ENCODE measurements at places on chromosomes 16 and 17. TPM values are rescaled to one million over a fixed set of nuclear protein-coding genes. Genes with fewer than 3 reads are reported as not detected.

The C16orf86 gene
- 0.80 TPM for total RNA-seq

The TP53TG3B gene
- total RNA-seq, result 0.18 TPM

The CYGB gene
- total RNA-seq, result 6.0 TPM

The CDH3 gene
- 16.7 TPM for total RNA-seq

The AANAT gene
- total RNA-seq, result not detected

The IRX6 gene
- not detected for total RNA-seq

The NPIPB4 gene
- total RNA-seq, result 87.8 TPM

The ITGAD gene
- not detected for total RNA-seq

The RMI2 gene
- 11.1 TPM for total RNA-seq

The KRTAP1-5 gene
- not detected for total RNA-seq

The KRT20 gene
- total RNA-seq, result 0.13 TPM

The GOSR2 gene
- total RNA-seq, result 36.5 TPM

The FSCN2 gene
- 1.2 TPM for total RNA-seq

The ZKSCAN2 gene
- 11.4 TPM for total RNA-seq

GRCh38 chr16:66405057-66405783, 21.9 kb upstream of the BEAN1 start:
- DNase-seq, result no peak

DNA sequence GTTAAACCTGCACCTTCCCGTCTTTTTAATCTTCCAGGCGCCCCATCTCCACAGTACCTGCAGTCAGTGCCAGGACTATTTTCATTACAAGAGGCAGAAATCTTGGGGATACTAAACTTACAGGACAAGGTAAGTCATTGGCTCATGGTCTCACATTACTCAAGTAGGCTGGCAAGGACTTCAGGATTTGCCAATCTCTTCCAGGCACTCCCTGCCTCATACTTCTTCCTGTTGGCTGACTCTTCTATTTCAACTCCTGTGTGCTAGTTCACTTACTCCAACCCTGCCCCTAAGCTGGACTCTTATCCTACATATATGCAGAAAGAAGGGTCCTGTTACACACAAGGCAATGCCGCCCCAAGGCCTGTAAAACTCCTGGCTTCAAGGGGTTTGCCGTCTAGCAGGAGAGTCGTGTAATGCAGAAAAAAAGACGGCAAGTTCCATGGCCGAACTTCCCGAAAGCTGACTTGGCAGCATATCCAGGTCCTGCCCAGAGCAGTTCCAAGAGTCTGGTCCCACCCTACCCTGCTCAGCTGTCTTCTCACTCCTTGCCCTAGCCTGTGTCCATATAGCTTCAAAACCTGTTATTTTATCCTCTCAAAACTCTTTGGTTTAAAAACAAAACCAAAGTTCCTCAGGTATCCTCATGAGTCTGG, 14.8 kb downstream of the ERN1 start:
- no peak for DNase-seq

DNA sequence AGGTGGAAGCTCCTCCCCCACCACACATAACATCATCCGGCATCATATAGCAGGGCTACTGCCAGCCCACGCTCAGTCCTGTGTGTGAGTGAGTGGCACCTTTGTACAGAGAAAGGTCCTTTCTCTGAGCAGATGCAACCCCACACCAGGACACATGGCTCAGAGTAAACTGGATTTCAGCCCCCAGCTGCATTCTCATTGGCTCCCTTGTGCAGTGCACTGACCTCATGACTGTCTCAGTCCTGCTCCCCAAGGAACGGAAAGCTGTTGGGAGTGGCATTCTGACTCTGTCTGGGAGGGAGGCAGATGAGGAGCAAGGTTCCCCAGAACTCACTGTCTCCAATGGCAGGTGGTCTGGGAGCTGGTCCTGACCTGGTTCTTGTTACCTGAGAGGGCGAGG, 244.1 kb downstream of the PHKB start:
- DNase-seq, result no peak

- DNase-seq, result no peak
Measured at GRCh38 chr16:17474037-17474436, 3.3 kb upstream of the XYLT1 start.

DNA sequence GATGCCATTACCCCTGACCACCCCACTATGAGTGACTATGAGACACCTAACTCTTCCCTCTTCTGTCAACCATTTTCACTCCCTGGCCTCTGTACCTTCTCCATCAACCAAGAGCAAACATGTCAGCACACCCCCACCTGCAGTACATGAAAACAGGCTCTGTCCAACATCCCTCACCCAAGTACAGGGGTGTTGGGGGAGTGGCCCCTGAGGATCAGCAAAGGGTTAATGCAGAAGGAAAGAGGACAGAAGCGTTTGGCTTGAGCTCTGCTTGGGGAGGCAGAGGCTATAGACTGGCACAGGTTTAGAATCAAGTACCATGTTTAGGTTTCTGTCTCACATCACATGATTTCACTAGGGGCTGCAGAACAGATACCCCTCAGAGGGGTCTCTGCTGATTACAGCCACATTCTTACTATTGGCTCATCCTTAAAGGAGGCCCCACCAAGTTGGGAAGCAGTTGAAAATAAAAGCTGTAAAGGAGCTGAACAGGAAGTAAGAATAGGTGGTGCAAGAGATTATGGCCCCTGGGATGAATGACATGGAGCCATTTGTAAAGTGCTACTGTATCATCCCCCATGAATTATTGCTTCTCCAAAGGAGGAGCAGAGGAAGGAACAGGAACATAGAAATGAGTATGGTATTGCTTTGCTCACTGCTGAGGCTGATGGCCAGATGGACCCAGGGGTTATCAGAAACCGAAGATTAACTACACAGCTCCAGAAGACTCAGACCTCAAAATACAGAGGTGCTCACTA, 2.4 kb upstream of the PSMC3IP start:
- DNase-seq, result no peak

- DNase-seq, result no peak
Measured at GRCh38 chr17:59859444-59860025, 33.2 kb downstream of the TUBD1 start.

GRCh38 chr17:61160789-61161445, 238.7 kb upstream of the TBX2 start:
- no peak for DNase-seq

- DNase-seq, result no peak
Measured at GRCh38 chr17:55737976-55738501, 12.8 kb upstream of the PCTP start.

- DNase-seq, result no peak
Measured at GRCh38 chr17:36151891-36152638, 24.4 kb downstream of the TBC1D3B start.

DNA sequence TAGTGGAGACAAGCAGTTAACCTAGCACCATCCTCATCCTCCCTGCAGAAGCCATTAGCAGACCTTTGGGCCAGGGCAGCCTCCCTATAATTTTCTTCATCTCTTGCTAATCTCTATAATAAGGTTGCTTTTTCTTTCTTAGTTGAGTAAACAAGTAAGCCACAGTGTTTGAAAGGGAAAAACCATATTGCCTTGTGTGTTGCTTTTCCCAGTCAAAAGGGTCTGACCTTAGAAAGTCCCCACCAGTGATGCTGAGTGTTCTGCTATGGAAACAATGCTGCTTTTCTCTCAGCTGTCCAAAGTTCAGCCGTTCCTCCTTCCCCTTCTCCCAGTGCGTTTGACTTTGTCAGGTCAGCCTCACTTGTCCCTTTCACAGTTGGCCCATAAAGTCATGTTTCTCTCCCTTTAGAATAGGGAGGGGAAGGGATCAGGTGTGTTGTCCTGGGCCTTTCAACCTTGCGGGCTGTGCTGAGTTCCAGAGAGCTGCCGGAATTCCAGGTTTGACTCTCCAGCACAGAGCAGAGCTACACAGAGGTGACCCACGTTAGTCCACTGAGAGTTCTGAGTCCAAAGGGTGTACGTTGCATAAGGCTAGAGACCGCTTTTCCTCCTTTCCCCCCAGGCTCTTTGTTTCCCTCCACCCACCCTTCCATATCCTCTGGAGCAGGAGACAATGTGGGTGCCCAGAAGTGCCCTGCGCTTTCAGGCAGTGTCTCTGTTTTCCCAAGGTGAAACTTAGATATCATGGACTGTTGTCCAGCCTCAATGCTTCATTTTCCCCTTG, 15.9 kb upstream of the CLEC18C start:
- no peak for DNase-seq

DNA sequence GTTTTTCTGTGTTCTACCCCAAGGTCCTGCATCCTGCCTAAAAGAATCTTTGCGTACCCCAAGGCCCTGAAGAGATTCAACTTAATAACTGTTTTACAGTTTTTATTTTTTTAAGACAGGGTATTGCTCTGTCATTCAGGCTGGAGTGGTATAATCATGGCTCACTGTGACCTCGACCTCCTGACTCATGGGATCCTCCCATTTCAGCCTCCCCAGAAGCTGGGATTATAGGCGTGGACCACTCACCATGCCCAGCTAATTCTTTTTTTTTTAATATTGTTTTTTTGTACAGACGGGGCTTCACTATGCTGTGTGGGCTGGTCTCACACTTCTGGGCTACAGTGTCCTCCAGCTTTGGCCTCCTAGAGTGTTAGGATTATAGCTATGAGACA, 9.3 kb upstream of the FAAP100 start:
- DNase-seq, result no peak

DNA sequence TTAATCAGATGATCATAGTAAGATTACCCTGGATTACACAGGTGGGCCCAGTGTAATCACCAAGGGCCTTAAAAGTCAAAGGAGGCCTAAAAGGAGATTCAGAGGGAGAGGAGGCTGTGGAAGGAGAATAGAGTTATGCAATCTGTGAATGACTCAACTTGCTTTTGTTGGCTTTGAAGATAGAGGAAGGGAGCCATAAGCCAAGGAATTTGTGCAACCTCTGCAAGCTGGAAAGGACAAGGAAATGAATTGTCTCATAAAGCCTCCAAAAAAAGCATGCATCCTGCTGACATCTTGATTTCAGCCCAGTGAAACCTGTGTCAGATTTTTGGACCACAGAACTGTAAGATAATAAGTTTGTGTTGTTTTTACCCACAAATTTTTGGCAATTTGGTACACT, 109.6 kb downstream of the CNTNAP4 start:
- no peak for DNase-seq

DNA sequence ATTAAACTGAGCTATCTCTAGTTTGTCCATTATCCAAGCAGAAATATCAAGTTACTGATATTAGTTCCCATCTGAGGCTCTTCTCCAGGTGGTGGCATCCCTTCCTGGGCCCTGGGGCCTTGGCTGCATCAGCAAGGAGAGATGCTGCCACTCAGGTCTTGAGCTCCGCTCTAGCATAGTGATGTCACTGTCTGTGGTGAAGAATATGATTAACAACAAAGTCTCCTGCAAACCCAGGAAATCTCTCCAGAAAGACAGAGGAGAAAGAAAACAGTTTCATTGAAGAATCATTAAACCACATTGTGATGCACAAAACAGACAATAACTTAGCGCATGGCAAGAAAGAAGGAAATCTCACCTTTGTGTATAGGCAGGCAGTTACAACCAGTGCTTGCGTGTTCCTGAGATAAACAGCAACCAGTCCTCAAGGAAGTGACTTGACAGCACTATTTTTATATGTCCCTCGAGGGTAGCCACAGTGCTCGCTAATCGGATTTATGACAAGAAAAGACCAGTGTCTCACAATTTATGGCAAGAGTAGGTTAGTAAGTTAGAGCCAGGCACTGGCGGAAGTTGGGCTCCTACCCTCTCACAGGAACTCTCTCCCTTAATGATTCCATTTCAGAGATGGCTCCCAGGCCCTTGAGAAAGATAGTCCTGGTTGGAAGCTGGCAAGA, 151.1 kb downstream of the AHSP start:
- no peak for DNase-seq

DNA sequence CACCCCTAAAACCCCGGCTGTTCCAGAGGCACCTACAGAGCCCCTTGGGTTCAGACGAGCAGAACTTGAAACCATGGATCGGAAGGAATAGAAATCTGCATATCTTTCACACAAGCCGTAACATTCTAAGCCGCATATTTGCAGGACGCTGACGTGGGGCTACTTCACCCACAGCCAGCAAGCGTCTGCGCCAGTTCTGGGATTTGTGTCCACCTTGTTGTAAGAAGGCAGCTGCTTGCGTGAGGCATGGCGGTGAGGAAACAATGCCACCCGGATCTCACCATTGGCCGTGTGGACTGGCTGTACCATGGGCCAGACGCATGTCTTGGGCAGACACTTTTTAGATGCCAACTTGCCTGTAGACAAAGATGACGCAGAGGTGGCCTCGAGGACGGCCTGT, 34.5 kb downstream of the TNFRSF13B start:
- no peak for DNase-seq

DNA sequence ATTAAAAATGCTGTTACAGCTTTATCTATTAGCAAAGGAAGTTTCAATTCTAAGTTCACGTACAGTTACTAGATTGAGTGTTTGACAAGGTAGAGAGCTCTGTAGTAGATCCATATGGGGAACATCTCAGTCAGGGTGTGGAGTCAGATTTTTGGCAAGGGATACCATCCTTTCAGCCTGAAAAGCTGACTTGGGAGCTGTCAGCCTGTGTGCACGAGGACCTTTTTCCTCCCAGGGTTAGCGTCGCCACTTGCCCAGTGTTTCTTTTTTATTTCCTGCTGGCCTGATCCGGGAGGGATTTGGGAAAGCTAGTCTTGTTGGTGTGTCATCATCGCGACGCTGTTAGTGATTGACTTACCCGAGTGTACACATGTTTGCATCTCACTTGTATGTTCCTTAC, 29.5 kb downstream of the WWOX start:
- DNase-seq, result no peak

GRCh38 chr17:68182940-68183551, 64.8 kb upstream of the AMZ2 start:
- DNase-seq, result no peak

GRCh38 chr16:55047903-55048497, 117.3 kb downstream of the IRX5 start:
- DNase-seq, result no peak

- no peak for DNase-seq
Measured at GRCh38 chr16:71754108-71754507, 29.6 kb upstream of the PHLPP2 start.

GRCh38 chr16:57510016-57510871, 24.0 kb upstream of the DOK4 start:
- DNase-seq, result no peak

- DNase-seq, result no peak
Measured at GRCh38 chr17:29238133-29238850, 8.4 kb upstream of the CRYBA1 start.

GRCh38 chr17:55969562-55970324, 183.5 kb upstream of the ANKFN1 start:
- no peak for DNase-seq

DNA sequence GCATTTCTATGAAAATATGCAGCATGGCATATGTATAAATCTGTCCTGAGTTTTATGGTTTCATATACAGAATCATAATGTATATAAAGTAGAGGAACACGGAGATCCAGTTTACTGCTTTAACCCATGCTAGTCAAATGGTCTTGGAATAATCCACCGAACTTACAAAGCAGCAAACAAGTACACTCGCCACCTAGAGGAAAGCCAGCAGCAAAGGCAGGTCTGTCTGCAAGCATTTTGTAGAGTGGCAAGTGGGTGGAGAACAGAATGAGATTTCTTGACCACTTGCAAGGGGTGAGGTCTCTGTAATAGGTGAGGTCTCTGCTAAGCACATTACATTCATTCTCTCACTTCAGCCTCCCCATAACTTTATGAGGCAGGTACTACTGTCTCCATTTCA, 308.3 kb downstream of the CA10 start:
- no peak for DNase-seq

- no peak for DNase-seq
Measured at GRCh38 chr17:68184141-68184571, 63.7 kb upstream of the AMZ2 start.

Measured in Panc1 (cell line).